ENCODE measurements at places on chromosomes 16 and 17. TPM values are rescaled to one million over a fixed set of nuclear protein-coding genes. Genes with fewer than 3 reads are reported as not detected.

The TBC1D10B gene
- 41.5 TPM for polyA plus RNA-seq

The KRTAP1-1 gene
- not detected for polyA plus RNA-seq

The SGF29 gene
- 24.8 TPM for polyA plus RNA-seq

GRCh38 chr17:80941171-80941570, 50.5 kb upstream of the CHMP6 start:
- DNase-seq: no peak

DNA sequence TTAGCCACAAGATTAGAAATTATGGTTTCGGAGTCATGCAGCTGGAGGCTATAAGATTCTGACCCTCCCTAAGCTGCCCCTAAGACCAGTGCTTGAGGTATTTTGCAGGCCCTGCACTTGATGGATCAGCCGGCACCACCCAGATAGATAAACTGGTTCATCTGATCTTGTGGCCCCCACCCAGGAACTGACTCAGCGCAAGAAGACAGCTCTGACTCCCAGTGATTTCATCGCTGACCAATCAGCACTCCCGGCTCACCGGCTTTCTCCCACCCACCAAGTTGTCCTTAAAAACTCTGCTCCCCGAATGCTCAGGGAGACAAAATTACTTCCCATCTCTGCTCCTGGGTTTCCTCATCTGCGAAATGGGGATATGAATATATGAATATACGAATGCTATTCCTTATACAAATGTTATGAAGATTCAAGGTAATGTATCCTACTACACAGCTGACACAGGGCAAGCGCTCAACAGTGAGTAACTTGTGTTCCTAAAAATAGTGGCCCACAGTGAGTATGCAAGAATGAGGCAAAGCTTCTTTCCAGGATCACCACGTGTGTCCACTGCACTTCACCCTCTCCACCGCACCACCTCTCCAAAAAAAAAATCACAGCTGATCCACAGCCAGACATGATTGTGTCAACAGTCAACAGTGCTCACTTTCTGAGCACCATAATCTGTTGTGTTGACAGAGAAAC, 33.3 kb upstream of the C16orf82 start:
- no peak for DNase-seq

GRCh38 chr17:80270836-80271235, 10.2 kb downstream of the RNF213 start:
- no peak for DNase-seq

GRCh38 chr17:53471514-53471913, 351.2 kb upstream of the KIF2B start:
- no peak for DNase-seq

- no peak for DNase-seq
Measured at GRCh38 chr17:72076678-72077030, 44.2 kb upstream of the SOX9 start.

DNA sequence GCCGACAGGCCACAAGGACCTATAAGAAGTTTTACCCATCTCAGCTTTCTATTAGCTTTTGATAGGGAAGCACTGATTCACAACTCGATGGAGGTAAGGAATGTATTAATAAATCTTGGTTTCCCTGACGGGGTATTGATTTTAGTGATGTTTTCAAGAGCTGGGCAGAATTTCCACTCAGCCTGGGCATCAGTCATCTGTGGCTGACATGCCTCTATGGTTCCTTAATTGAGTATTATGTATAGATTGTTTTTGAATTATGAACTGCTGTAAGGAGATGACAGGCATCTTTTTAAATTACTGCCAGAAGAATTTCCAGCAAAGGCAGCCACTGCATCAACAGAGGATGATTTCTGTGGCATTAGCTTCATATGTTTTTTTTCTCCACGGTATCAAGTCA, 128.6 kb downstream of the CPPED1 start:
- no peak for DNase-seq

- no peak for DNase-seq
Measured at GRCh38 chr17:9230861-9231260, 209.6 kb downstream of the NTN1 start.

DNA sequence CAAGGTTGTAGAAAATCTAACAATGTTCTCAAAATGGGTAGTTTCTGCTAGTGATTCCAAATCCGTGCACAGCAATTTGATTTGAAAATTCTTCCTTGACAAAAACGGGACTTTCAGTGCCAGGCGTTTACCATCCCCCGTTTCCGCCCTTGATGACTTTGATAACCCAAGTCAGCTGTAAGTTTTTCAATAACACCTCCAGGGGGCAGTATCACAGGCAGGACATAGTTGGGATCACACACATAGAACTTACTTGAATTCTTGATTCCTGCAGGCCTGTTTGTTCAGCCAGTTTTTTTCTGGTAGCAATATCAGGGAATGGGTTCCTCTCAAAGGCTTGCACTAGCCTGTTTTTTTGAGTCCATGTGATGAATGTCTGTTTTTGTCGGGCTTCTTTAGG, 5.6 kb downstream of the DUXB start:
- no peak for DNase-seq
